NCI-H1694 treated with DMSO at 0.1 percent for 48 hours (cell line): ENCODE measurements at places on chromosomes 1 and 21.

GRCh38 chr1:157512036-157512969 is 40.0 kb downstream of the FCRL5 start:
- no peak for DNase-seq

DNA sequence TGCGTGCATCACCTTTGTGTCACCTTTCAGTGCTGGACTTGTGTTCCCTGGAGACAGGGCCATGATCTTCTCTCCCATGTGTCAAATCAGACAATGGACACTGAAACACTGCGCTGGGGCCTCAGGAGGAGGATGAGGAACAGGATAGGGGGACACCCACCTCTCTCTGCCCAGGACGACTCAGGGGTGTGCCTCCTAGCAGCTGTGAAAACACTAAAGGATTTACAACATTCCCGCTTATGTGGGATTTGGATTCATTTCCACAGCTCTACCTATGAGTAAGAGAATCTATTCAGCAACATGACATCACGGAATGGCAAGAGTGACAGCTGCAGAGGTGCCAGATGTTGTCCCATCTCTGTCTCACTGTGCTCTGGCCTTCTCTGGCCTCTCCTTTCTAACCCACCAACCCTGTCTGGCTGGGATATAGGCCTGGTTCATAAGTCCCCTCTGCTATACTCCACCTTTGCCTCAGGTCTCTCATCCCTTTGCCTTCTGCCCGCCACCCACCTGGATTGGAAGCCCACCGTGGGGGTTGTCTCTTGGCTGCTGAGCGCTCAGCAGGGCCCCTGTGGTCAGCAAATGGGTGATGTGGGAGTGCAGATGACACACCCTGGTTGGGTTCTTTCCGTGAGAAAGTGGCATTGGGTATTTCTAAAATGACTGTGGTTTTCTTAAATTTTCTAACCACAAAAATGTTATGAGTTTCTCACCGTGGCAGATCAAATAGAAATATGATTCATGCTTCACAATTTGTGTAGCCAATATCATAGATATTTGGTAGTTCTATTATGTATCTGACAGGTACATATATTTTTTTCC is 47.1 kb upstream of the TLR5 start:
- no peak for DNase-seq

GRCh38 chr1:230316864-230317745 is 109.0 kb downstream of the PGBD5 start:
- DNase-seq: no peak

GRCh38 chr1:6425658-6426057 is 1.1 kb downstream of the ESPN start:
- DNase-seq: no peak

DNA sequence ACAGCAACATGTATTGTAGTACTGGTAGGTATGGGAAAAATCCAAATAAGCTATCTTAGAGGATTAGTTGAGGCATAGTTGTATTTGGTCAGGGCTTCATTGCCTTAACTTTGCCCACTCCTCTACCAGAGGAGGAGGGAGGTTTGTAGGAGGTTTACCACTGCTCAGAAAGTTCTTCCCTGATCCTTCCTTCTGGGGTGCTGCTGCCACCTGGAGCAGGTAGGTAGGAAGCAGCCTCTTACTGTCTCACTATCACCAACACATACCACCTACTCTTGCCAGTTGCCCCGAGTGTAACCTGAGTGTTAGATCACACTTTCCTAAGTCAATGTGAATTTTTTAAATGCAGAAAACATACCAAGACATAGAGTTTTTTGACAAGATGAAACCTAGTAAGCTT is 24.1 kb upstream of the ZSWIM5 start:
- DNase-seq: no peak

GRCh38 chr1:175090780-175091179 is 23.1 kb downstream of the TNN start:
- DNase-seq: no peak

GRCh38 chr1:48470481-48470855 is 1.5 kb downstream of the SPATA6 start:
- no peak for DNase-seq

DNA sequence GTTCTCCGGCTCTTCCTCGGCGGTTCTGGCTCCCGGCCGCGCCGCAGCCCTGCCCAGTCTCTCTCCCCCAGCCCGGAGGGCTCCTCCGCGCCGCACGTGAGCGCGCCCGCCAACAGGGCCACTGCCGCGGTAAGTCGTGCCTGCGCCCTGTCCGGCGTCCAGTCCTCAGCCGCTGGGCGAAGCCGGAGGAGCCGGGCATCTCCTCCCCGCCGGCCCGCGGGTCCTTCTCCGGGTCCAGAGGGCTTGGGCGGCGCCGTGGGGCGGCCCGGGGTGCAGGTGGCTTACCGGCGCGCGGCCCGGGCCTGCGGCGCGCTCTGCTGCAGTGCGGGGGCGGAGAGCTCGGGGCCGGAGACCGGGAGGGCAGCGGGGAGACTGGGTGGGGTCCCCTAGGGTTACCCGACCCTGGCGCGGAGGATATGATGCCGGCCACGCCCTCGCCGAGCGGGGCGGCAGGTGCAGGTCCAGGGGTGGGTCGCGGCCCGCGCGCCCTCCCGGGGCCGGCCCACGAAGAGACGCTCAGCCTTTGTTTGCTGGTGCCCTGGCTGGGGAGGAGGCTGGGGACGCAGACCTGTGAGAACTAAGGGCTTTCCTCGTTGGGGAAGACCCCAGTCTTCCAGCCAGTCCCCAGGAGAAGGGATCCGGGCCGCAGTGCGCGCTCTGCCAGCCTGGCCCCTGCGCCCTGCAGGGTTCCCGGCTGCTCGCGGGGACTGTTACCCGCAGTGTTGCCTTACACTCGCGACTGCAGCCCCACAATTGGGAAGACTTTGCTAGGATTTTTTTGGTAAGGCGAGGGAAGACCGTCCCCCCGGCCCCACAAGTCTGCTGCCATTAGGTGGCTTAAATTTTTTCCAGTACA is at the start of gene DOP1B:
TSS of gene DOP1B (plus strand) at position 10 of the 856 bp plus-strand sequence. CDS start 7,910 bp downstream, outside the sequence.
- DNase-seq: peak; percentile 25

- DNase-seq: no peak
Observed at GRCh38 chr21:44598061-44598460, 2.3 kb upstream of the KRTAP10-7 start.

GRCh38 chr1:184053881-184054280 is 2.4 kb downstream of the TSEN15 start:
- no peak for DNase-seq

GRCh38 chr1:78619032-78619431 is 1.2 kb upstream of the IFI44L start:
- no peak for DNase-seq

DNA sequence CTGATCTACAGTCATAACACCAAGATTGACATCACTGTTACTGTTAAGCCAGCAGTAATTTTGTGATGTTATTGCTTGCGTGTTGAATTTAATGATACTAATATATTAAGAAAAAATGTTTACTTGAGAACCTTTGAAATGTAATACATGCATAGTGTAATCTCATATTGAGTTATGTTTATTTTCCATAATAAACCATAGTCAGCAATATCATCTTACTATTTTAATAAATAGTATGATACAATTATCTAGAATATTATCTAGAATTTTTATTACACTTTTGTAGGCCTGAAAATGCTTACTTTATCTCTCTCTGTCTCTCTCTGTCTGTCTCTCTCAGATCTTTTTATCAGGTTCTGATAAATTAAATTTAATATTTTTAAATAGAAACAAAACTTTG is 843.1 kb downstream of the KCNT2 start:
- DNase-seq: no peak

DNA sequence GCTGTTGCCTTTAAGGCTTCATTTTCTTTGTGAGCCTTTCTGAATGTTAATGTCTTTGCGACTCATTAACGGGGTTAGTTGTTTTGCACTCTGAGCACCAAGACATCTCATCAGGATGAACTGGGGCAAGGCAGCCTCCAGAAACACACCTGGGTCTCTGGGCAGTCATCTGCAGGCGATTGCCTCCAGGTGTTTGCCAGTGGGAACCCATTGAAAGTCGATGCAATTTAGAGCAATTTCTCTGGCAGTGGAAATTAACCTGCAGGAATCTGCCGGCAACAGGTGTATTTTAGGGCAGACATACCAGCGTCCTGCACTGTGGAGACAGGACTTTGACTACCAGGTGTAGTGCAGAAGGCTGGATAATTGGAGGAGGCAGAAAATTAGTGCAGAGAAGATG is 661.0 kb upstream of the PTBP2 start:
- no peak for DNase-seq

- DNase-seq: no peak
Observed at GRCh38 chr21:29481641-29482040, 182.9 kb downstream of the BACH1 start.

DNA sequence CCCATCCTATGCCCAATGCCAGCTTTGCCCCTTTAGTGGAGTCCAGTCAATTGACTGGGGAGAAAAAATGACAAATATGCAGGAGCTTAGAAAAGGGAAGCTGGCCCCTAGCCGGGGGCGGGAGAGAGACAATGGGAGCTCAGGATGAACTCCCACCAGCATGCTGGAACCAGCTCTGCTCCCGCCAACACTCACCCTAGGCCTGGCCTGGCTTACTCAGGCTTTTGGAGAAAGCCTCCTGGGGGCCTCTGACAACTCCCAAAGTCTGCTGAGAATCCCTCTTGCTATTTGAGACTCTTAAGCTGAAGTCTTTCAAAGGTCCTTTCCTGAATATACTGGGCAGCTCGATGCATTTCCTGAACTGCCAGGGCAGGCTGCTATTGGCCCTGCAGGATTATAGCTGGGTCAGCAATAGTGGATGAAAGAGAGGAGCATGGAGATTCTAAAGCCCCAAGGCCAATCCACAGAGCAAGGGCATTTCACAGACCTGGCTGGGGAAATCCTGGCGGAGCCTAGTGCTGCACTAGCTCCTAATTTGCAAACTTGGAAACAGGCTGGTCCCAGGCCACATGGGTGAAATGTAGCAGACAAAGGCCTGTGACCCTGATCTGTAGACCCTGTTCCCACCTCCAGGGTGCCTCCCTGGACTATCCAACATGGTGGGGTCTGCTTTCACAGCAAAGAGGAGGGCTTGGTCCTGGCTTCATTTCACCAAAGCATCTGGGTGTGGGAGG is 35.7 kb upstream of the CLSTN1 start:
- no peak for DNase-seq

- no peak for DNase-seq
Observed at GRCh38 chr1:28807046-28807445, 4.9 kb upstream of the OPRD1 start.

DNA sequence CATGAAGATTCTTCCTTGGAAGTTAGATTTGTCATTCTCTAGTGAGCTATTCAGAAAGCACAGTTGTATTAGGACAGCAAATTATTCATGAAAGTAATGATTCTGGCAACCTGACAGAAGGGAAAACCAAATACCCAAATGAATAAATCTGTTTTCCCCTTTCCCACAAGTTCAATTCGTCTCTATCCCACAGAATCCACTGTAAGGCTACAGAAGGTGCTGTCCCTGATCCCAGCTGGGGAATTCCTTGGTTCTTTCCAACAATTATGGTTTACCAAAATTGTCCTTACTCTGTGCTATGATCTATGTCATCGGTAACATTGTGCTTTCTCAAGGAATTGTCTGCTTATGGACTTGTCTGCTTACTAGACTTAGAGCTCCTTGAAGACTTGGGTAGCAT is 104.2 kb downstream of the FASLG start:
- no peak for DNase-seq

DNA sequence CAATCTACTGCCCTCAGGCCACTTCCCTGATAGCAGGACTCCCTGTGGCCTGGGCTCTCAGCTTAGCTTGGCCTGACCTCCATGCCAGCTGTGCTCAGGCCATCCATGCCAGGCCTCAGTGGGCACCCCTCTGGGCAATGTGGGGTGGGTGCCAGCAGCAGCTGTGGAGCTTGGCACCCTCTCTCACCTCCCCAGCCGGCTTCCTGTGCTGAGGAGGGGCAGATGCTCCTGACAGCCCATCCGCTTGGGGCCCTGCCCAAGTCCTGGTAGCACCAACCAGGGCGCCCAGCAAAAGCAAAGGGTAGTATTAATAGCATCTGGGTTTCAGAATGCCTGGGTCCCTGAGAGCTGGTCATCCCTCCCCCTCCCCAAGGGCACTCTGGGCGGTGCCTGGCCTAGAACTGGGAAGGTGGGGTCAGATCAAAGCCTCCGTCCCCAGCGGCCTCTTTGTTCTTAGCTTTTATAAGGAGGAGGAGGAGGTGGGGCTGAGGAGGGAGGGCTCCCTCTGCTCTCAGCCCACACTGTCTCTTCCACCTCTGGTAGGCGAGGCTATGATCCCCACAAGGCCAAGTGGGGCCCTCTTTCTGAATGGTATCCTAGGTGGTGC is 6.1 kb downstream of the EFNA4 start:
- peak; percentile 64 for DNase-seq

DNA sequence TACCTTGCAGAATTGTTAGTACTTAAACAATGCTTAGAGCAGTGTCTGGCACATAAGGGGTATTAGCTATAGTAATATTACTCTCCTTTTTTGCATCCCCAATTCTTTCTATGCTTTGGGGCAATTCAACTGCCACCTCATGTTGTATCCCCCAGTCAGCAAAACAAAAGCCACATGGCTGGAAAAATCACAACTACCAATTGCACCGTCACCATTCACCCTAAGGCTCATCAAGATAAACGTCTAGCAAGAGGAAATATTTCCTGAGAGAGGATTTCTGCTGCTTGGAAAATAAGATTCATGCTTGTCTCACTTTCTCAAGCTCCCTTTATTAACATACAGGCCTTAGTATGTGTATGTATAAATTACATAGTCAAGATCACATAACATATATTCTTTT is 12.1 kb upstream of the TLR5 start:
- no peak for DNase-seq

DNA sequence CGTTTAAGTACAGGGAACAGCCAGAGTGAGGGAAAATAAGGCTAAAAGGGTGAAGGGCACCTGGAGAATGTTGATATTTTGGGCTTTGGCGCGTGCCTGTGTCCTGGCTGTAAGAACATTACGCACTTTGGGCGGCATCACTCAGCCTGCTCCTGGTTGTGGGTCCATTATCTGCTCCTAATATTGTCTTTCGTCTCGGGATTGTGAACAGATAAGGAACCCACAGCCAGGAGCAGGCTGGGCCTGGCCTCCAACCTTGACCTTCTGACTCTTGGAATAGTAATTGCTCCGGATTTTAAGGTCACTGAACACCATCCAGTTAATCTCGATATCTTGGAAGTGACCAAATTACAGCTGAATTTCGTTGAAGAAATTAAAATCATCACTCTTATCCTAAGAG is 61.9 kb downstream of the TCP10L start:
- DNase-seq: no peak

- no peak for DNase-seq
Observed at GRCh38 chr1:238071061-238071460, 180.3 kb upstream of the ZP4 start.

- no peak for DNase-seq
Observed at GRCh38 chr1:182279302-182279701, 112.3 kb downstream of the GLUL start.

DNA sequence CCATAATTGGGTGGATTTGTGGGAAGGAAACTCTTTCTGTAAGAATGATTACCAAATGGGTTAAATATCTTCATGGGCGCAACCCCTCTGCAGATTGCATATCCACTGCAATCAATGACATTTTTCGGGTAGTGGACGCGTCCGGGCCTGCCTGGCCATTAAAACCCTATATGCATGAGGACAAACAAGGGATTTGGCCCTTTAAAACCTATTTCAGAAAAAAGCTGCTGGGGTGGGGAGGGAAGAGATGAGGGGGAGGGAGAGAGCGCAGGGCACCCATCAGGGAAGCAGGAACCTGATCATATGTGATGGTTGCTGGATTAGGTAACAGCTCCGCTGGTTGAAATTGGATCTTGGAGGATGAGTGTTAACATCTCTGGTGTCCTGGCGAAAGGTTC is 228.8 kb downstream of the PBX1 start:
- no peak for DNase-seq
